Osteoblast (primary cell): ENCODE measurements at places on chromosomes 2 and 18. TPM values are rescaled to one million over a fixed set of nuclear protein-coding genes. Genes with fewer than 3 reads are reported as not detected.

DNA sequence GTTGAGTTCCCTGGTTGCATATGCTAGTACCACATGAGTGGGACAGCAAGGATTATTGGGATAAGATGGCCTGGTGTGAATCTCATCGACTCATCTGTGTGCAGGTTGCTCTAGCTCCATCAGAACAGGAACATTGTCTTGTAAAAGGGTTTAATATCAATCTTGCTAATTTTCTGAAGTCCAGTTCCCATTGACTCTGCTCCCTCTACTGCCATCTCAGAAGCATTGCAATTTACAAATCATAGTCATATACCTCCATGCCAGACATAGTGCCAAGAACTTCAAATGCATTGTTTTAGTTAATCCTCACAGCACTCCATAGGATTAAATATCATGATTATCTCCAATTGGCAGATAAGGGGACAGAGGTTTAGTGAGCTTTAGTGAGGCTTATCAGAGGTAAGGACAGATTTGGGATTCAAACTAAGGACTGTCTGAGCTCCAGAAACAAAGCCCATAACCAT lies 4.8 kb upstream of the STAT4 start:
- no peaks in the 10 kb centered on the region for H3K36me3 ChIP-seq
- H3K27me3 ChIP-seq: no peaks in the 10 kb centered on the region
- DNase-seq: no peak
- H3K4me1 ChIP-seq: peaks cover 34% of the 10 kb centered on the region
- H3K4me3 ChIP-seq: no peak overlapping the region

SEMA4F gene
- total RNA-seq: 7.2 and 7.7 TPM in 2 replicates

CHRNG gene
- total RNA-seq: not detected in 2 replicates

ALPI gene
- not detected in 2 replicates for total RNA-seq

IGFBP5 gene
- 12.3 and 29.5 TPM in 2 replicates for total RNA-seq

GRCh38 chr2:36960005-36960675 lies 6.2 kb downstream of the STRN start:
- DNase-seq: no peak
- no peak overlapping the region for H3K27ac ChIP-seq
- no peaks in the 10 kb centered on the region for H3K36me3 ChIP-seq
- no peak overlapping the region for H3K4me3 ChIP-seq
- H3K27me3 ChIP-seq: no peaks in the 10 kb centered on the region

SPC25 gene
- total RNA-seq: 0.88 and 1.1 TPM in 2 replicates

- no peak overlapping the region for H3K27ac ChIP-seq
- no peaks in the 10 kb centered on the region for H3K4me1 ChIP-seq
- no peak overlapping the region for H3K4me3 ChIP-seq
- H3K36me3 ChIP-seq: peaks cover 49% of the 10 kb centered on the region
- DNase-seq: no peak
Observed at GRCh38 chr18:58943896-58944295, 79.2 kb downstream of the ZNF532 start.

ARHGAP15 gene
- total RNA-seq: 0.88 and 2.2 TPM in 2 replicates

DNA sequence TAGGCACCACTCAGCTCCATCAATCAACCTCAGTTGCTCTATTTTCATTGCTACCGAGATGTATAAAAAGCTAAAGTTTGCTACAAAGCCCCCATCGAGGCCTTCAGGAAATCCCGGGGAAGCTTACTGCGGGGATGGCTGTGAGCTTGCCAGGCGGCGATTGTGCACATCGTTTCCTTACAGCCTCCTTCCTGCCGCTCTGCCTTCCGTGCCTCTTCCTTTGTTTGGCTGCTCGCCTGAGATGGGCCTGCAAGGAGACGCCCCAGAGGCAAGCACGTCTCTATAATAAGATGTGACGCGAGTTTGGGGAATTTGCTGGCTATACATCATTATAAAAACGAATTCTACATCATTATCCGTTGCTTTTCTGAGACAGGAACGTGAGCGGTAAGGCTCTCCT lies 41.6 kb downstream of the DHRS9 start:
- H3K4me3 ChIP-seq: no peak overlapping the region
- H3K27me3 ChIP-seq: no peaks in the 10 kb centered on the region
- no peaks in the 10 kb centered on the region for H3K36me3 ChIP-seq
- H3K27ac ChIP-seq: no peak overlapping the region
- no peak for DNase-seq
